ENCODE measurements at places on chromosomes 4 and X.

- DNase-seq = no peak
These were observed 1.5 kb downstream of the SRPK3 start for GRCh38 chrX:153782313-153782712.

DNA sequence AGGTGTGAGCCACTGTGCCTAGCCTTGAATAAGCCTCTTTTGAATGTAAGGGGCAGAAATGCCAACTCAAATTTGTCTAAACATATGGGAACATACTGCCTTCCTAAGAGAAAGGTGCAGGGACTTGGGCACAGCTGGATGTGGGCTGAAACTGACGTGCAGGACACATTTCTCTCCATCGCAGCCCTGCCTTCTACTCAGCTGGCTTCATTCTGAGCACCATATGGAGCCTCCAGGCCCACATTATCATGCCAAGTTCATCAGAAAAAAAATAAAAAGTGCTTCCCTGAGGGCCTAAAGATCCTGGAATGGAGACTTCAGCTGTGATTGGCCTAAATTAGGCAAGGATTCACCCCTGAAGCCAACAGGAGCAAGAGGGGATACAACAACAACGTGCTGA, 386.2 kb downstream of the RAB28 start:
- no peak for DNase-seq

DNA sequence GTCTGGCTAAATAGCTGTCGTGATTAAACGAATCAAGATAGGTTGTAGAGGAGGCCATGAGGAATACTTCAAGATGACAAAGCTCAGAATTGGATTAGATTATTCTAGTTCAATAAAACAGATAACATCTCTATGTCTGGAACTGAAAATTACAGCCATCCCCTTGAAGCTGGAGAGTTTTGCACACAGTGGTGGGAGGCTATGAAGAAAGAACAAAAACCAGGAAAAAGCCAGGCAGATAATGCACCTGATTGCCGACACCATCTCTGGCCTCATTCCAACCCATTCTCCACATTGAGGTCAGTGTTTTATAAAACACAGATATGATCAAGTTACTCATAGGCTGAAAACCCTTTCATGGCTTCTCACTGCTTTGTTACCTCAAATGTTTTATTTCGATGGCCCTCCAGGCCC, 188.3 kb downstream of the RASL11B start:
- DNase-seq = no peak

GRCh38 chr4:169271692-169272007, 894 bp upstream of the SH3RF1 start:
- DNase-seq = no peak
